ENCODE measurements at places on chromosomes 5 and 9.

- no peak for DNase-seq
These were observed 159.6 kb downstream of the NXNL2 start for GRCh38 chr9:88694625-88695024.

- DNase-seq = no peak
These were observed 38.1 kb upstream of the HNRNPA0 start for GRCh38 chr5:137792303-137792702.

DNA sequence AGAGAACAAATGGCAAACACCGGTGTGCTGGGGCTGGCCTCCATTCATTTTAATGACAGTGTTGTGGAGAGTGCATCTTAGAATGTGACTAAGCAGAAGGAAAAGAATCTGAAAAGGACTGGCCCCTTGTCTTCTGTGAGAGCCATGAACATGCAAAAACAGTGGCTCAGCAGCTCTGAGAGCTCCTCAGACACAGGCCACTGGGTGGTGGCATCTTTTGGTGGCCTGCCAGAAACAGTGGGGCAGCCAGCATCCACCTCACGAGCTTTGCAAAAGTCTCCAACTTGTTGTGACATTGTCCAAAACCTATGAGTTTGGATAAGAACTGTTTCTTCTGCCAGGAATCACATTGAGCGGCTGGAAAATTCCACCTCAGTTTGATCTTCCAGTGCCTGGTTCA is 233.4 kb downstream of the NR3C1 start:
- no peak for DNase-seq

DNA sequence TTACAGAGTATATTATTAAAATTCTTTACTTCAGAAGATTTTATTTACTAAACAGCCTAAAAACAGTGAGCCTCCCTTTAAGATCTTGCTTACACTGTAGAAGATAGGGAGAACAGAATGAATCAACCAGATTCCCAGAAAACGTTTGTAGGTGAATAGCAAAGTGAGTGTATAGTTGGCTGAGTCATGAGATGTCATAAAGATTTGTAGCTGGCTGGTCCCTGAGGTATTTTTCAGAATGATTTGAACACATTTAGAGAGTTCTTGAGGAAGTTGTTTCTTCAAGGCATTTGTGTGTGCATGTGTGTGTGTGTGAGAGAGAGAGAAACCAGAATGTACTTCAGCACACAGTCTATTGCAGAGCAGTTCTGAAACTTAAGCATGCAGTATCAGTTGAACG is 159.4 kb upstream of the PRR16 start:
- DNase-seq = no peak

DNA sequence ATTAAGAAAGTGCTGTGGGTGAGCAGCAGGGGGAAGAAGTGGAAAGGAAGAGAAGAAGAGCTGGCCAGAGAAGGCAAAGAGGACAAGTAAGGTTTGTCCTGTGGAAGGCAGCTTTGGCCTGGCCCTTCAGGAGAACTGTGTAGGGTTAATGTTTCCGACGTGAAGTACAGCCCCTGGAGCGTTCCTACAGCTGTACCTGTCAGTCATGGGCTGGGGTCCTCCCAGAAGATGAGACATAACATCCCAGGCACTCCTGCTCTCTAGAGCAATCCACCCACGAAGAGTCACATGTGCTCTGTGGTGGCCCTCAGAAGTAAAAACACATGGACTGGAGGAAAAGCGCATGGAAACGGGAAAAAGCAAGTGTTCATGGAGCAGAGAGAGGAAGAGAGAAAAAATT is 237.4 kb downstream of the CAAP1 start:
- no peak for DNase-seq

DNA sequence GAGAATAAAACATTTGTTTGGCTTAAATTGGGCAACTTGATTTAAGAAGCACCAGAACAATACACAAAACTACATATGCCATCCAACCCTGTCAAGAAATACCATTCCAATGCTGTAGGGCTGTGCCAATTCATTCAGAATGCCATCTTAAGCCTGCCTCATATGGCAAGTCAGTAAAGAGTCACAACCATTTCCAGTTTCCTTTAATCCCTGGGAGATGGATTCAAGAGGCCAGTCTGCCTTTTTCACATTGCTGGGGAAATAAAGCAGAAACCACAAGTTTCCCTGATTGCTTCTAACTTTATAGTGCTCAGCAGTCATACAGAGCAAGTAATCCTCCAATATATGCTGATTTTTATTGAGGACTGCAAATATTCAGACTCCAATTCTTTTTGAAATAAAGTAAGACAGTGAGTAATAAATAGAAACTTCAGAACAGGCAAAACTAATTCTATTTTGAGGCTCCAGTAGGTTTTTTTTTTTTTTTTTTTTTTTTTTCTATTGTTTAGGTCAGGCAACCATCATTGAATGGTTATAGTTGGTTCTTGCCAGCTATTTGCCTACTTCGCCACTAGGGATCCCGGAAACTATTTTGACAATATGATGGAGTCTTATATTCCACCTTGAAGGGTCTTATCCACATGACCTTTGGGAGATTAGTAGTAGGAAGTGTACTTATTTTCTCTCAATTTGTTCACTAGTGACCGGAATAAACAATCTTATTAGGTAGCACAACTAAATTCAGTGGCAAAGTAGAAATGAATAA is 400.9 kb upstream of the MEF2C start:
- no peak for DNase-seq

- no peak for DNase-seq
These were observed 150.7 kb downstream of the CMYA5 start for GRCh38 chr5:79840084-79840990.

- no peak for DNase-seq
These were observed 61.6 kb downstream of the COL27A1 start for GRCh38 chr9:114216976-114217375.

GRCh38 chr9:13967011-13967410 is 346.9 kb downstream of the NFIB start:
- DNase-seq = no peak

GRCh38 chr9:135785013-135785575 is 83.1 kb downstream of the KCNT1 start:
- no peak for DNase-seq

- no peak for DNase-seq
These were observed at the start of gene ECPAS for GRCh38 chr9:111483858-111484571. Gene ECPAS, minus strand, starts transcription at chr9:111484383. Its CDS starts 11,465 bp downstream, at chr9:111472918.

DNA sequence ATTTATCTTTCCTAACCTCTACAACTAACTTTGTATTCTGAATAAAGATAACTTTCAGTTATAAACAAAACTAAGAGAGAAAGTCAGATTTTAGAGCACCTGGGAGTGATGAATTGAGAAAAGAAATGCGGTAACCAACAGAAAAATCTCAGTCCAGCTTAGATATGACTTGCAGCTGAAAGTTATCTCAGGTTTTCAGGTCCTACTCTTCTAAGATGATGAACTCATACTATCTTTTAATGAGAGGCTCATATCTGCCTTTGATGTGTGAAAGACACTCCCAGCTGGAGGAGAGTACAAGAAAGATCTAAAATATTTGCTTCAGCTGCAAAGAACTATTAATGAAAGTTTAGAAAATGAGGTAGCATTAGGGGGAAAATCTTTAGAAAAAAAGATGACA is 190.5 kb downstream of the DENND1A start:
- no peak for DNase-seq

DNA sequence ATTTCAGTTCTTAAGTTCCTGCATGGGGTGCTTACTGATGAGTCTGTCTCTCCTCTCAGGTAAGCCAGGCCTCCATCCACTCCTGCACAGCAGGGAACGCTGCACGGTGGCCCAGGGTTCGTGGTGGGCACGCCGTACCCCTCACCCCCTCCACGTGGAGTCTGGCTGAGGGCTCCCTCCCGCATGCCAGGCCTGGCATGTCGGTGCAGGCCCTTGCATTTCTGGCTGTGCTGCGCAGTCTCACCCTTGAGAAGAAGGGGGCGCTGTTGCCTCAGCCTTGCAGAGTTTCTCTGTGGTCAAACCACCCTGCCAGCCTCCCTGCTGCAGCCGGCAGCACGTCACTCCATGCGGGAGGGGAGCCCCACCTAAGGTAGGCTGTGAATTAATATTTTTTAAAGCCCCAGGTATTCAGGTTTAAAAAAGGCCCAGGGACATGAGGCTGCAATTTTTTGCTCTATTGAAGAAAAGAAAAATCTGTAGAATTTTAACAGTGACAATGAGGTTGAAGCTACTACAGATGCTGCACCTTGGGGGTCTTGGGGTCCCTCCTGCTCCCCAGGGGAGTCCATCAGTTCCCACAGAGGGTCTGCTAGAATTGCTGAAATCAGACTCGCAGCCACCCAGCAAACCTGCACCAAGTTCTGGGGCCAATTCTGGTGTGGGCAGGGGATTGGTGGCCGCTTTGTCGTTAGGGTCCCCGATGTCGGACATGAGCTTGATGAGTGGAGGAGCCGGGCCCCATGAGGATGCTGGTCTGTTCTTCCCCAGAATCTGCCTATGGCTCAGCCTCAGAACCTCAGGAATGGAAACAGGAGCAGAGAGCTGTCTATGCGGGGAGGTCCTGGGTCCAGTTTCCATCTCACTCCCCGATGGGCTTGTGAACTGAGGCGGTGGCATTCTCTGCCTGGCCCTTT is 52.6 kb downstream of the TENT4A start:
- DNase-seq = no peak

GRCh38 chr5:82748688-82749460 is 328.3 kb downstream of the TMEM167A start:
- no peak for DNase-seq

DNA sequence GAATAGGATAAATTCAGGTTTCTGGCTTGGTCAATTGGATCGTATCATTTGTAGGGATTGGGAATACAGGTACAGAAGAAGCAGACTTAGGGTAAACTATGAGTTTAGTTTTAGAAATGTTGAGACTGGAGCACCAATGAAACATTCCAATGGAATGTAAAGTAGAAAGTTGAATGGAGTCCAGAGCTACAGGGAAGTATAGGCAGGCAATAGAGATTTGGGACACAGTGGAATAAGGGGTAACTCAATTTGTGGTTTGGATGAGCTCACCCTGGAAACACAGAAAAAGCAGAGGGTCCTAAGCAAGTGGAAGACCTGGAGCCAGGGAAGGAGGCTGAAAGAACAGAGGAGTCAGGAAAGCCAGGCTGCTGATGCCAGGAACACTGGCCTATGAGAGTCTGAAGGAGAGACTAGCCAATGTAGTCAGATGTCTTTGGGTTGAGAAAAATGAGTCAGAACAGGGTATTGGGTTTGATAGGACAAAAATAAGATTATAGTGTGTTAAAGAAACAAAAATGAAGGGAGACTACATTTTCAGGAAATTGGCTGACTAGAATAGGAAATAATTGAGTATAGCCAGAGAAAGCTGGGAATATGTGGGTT is 72.8 kb downstream of the STARD4 start:
- DNase-seq = no peak

DNA sequence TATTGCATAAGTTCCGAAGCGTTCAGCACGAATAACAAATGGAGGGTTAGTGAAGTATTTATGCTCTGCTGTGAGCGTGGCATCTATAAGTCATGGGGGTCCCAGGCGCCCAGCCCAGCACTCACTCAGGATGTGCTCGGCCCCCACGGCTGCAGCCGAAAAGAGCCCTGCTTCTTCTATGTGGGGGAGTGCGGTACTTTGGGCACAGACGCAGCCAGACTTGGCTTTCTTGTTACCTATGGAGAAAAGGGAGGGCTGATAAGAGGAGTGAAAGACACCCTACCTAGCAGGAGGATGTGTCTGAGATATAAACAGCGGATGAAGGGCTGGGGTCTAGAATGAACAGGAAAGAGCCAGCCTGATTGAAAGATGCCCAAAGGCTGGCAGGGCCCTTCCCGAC is 51.4 kb downstream of the MRPL36 start:
- no peak for DNase-seq

DNA sequence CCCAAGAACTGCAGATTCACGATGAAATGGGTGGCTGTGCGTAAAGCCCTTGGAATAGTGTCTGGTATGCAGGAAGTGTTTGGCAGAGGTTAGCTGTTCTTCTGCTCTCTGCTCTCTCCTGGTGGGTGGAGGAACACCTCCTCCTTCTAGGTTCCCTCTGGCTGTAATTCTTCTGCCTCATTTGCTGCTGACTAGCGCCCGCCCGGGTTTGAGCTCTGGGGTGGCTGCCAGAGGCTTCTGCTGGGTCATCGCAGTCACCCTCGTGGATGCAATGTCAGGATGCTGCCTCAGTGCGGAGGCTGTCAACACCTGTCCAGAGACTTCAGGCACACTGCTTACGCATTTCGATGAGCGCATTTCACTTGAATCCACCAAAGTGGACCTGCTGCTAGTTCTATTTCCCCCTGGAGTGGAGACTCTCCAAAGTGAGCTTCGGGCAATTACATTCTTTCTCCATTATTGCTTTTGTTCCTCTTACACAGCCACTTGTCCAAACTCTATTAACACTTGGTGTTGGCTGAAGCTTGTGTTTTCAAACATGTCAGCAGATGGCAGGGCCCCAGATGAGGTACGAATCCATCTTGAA is 11.7 kb downstream of the DOCK2 start:
- DNase-seq = no peak

- DNase-seq = no peak
These were observed 212.1 kb downstream of the SLF1 start for GRCh38 chr5:94830520-94830919.

- DNase-seq = no peak
These were observed 440.0 kb downstream of the SEMA5A start for GRCh38 chr5:9105851-9106250.

DNA sequence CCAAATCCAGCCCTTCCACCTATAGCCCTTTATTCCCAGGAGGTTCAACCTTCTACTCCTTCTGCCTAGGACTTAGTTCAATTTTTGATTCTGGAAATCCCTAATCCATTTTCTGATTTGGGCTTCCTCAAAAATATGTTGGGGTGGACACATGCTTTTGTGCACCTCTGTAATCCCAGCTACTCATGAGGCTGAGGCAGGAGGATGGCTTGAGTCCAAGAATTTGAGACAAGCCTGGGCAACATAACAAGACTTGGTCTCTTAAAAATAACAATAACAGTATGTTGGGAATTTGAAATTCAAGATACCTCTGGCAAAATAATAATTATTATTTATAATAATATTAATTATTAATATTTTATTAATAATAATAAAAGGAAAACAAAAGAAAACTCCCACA is 188.7 kb upstream of the TLE4 start:
- no peak for DNase-seq

DNA sequence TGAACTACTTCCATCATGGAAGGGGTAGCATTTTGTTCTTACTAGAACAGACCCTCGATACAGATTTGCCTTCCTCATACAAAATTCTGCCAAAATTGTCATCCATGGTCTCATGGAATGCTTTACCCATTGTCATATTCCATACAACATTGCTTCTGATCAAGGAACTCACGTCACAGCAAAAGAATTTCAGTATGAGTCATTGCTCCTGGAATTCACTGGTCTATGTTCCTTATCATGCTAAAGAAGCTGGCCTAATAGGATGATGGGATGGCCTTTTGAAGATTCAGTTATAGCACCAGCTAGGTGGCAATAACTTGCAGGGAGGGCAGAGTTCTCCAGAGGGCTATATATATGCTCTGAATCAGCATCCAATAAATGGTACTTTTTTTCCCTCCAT is 18.2 kb upstream of the FNIP1 start:
- no peak for DNase-seq

GRCh38 chr9:13268469-13268868 is 11.0 kb downstream of the MPDZ start:
- no peak for DNase-seq

DNA sequence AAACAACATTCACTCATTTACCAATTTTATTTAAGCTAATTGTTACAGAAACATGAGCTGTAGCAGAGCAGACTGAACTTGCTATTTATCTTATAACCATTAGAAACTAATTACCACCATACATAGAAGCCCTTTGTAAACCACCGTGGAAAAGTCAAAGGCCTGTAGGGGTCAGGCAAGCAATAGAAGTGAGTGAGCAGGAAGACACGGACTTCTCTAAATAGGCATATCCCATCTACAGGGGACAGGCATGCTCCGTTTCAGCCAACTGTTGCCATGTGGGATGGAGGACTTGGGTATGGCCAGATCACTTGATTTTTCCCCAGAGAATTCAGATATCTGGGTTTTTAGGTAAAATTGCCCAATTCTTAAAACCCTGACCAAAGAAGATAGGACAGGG is 44.8 kb downstream of the PRRC1 start:
- DNase-seq = no peak

Data from activated CD8-positive, alpha-beta memory T cell treated with anti-CD3 and anti-CD28 coated beads for 1 hour (primary cell).